T-helper 2 cell (primary cell): ENCODE measurements at places on chromosomes 2 and 18.

DNA sequence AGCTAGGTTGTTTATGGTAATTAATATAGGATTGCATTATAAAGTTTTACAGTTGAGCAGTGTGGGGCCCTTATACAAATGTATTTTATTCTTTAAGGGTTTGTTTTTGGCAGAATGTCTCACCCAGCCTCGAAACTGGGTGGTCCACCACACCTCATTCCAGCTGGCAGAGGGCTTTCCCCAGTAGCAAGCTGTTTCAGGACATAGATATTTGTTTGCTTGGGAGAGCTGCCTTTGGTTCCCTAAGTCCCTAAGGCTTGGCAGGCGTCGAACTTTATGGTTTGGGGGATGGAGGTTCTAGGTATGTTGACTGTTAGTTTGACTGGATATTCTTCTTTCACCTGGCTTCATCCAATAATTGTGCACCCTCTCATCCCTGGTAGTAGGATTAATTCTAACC lies 205.9 kb downstream of the KCNS3 start:
- DNase-seq, result no peak

- no peak for DNase-seq
Observed at GRCh38 chr2:209322041-209322440, 101.8 kb upstream of the MAP2 start.

DNA sequence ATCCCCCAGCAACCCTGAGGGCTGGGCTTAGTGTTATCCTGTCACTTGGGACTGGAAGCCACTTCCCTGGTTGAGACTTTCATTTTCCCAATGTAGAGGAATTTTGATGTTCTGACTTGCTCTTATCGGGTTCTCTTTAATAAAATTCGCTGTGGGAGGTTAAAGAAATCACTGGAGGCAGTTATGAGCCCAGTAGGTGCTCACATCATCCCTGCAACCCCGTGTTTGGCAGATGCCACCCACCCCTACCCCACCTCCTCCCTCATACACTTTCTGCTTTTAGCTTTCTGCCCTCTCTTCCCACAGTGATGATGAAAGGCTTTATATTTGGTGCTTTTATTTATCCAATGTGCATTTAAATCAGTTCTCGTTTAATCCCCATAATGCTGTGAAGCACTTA lies 106.6 kb downstream of the MAPK4 start:
- DNase-seq, result no peak

GRCh38 chr2:107132070-107132469 lies 246.1 kb upstream of the ST6GAL2 start:
- DNase-seq, result peak; percentile 2

DNA sequence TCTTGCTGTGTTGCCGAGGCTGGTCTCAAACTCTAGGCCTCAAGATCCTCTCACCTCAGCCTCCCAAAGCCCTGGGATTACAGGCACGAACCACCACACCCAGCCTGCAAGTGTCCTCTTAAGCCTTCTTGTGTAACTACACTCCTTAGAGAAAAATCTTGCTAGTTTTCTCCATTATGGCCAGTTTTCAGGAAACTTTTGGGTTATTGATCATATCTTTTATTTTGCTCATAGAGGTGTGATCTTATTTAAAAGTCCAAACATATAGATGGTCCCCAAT lies 2.4 kb downstream of the SOCS6 start:
- no peak for DNase-seq
